ENCODE measurements at places on chromosomes 16 and 17.

- no peak for DNase-seq
Observed at GRCh38 chr16:88673716-88674379, 11.0 kb upstream of the MVD start.

GRCh38 chr17:79670537-79671084 lies 59.8 kb upstream of the RBFOX3 start:
- DNase-seq, result no peak

DNA sequence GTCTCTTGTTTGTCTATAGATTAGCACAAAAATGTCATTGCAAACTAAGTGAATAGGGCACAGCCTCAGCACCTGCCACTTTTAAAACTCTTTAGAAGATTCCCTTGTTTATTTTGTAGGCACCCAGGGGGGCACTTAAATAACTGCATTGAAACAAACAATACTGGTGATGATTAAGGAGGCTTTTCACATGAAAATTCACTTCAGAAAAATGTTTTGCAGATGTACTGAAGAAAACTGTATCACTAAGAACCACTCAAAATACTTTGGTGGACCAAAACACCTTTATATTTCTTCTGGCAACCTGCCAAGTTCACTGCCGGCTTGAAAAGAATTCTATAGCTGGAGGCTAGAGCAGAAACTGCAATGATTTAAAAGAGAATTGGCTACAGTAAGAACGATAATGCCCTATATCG lies 281.5 kb downstream of the TOX3 start:
- DNase-seq, result no peak

GRCh38 chr17:36755586-36755985 lies 154.2 kb downstream of the MRM1 start:
- peak; percentile 29 for DNase-seq

- DNase-seq, result no peak
Observed at GRCh38 chr17:4040784-4041183, 76.5 kb upstream of the ATP2A3 start.

DNA sequence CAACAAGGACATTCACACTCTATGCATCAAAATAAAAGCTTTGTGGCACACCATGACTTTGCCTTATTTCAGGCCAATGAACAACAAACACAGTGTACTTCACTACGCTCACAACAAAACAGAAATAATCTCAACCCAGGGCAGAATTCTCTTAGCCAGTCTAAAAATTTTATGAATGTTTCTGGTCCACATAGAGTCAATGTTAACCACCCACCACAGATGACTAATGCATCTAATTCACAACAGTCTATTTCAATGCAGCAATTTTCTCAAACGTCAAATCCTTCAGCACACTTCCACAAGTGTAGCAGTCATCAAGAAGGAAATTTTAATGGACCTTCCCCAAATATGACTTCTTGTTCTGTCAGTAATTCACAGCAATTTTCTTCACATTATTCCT lies 101.7 kb downstream of the CHD9 start:
- no peak for DNase-seq

GRCh38 chr17:30253312-30253711 lies 17.8 kb upstream of the SLC6A4 start:
- no peak for DNase-seq

DNA sequence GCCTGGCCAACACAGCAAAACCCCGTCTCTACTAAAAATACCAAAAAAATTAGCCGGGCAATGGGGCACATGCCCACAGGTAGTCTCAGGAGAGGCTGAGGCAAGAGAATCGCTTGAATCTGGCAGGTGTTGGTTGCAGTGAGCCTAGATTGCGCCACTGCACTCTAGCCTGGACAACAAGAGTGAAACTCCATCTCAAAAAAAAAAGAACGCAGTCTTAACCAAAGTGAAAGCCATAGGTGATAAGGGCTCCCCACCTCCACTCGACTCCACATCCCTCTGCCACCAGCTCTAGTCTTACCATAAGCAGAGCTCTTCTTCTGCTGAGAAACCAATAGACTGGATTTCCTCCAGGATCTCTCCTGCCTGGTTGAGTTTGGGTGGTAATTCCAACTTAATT lies 266.0 kb downstream of the PHKB start:
- no peak for DNase-seq

- no peak for DNase-seq
Observed at GRCh38 chr17:2213291-2213960, 90.2 kb downstream of the SMG6 start.

- DNase-seq, result peak; percentile 66
Observed at GRCh38 chr16:29664091-29664921, 1.3 kb downstream of the SPN start.

- no peak for DNase-seq
Observed at GRCh38 chr17:38543403-38544174, 62.2 kb downstream of the SRCIN1 start.
